Aortic smooth muscle cell (primary cell): ENCODE measurements at places on chromosomes 5 and 9. TPM values are rescaled to one million over a fixed set of nuclear protein-coding genes. Genes with fewer than 3 reads are reported as not detected.

ST8SIA4 gene
- 0.19 and 0.26 TPM in 2 replicates for total RNA-seq

AIF1L gene
- 0.75 and 0.92 TPM in 2 replicates for total RNA-seq

BHMT2 gene
- 4.1 and 6.1 TPM in 2 replicates for total RNA-seq

TTC23L gene
- total RNA-seq, result 0.13 and 0.31 TPM in 2 replicates

ZNF367 gene
- 10.1 and 15.9 TPM in 2 replicates for total RNA-seq

SLC6A3 gene
- total RNA-seq, result not detected in 2 replicates

SPATA31D4 gene
- not detected in 2 replicates for total RNA-seq

MARCHF6 gene
- 47.6 and 66.5 TPM in 2 replicates for total RNA-seq

FBP2 gene
- 0.06 TPM in 1 of 2 replicates, not detected in the other for total RNA-seq

STK32A gene
- 3.4 and 5.5 TPM in 2 replicates for total RNA-seq

TNFSF15 gene
- total RNA-seq, result 0.19 and 1.3 TPM in 2 replicates

ADAMTSL2 gene
- total RNA-seq, result 0.06 and 0.79 TPM in 2 replicates

HOMER1 gene
- 3.6 and 4.5 TPM in 2 replicates for total RNA-seq

INSYN2B gene
- 0.13 and 1.4 TPM in 2 replicates for total RNA-seq

PGM5 gene
- 47.8 and 66.7 TPM in 2 replicates for total RNA-seq
